ENCODE measurements at places on chromosomes 1 and 21.
A peak's percentile ranks its signal among the peaks of the same experiment; 100 is the strongest.

GRCh38 chr1:54121482-54122134, 31.2 kb downstream of the CDCP2 start:
- DNase-seq, result peak; percentile 42

GRCh38 chr21:42452401-42453223, 43.4 kb downstream of the RSPH1 start:
- no peak for DNase-seq

DNA sequence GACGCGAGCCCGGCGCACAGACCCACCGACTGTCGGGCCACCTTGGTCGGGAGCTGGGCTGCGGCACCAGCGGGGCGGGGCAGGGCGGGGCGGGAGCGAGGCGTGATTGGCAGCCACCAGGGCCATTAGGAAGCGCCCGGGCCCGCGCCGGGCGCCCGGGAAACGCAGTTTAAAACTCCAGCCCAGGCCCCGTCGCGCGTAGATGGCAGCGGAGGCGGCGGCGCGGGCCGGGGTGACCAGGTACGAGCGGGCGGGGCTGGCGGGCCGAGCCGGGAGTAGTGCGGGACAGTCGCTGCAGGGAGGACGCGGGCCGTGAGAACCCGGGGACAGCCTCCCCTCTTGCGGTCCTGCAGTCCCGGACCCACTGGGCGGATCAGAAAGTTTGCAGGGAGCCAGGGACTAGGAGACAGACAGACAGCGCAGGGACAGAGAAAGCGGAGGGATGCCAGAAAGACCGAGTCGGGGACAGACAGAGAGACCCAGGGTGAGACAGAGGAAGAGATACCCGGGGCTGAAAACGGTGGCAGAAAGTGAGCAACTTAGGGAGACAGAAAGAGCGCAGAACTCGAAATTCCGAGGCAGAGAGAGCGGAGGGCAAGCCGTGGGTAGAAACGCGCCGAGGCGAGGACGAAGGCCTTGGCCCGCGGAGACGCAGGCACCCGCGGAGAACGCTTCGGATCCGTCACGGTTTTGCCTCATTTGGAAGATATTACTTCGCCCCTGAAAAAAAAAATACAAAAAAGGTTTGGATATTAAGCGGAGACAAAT, at the start of gene DMBX1:
DMBX1 (plus strand) TSS at position 199 of the 768 bp plus-strand sequence. CDS start 17,175 bp downstream, outside the sequence.
- no peak for DNase-seq

GRCh38 chr1:77406661-77407060, 124.8 kb downstream of the AK5 start:
- DNase-seq, result no peak

DNA sequence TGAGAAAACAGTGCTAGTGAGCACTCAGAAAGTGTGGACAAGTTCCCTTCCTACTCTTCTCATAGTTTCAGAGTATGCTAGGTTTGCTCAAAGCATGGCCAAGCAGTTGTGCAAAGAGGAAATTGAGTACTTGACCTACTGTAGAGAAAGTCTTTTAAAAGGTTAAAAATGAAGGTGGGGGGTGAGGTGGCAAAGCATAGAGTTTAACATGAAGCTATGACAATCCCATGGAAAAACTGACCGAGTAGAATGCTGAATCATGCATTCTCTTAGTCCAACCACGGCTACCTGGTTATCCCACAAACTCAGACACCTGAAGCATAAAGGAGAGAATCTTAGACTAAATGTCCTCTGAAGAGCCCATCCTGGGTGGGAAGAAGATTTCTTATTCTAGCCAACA, 79.9 kb downstream of the PTPN14 start:
- DNase-seq, result no peak

- DNase-seq, result no peak
Measured at GRCh38 chr21:35677298-35677841, 383.0 kb downstream of the SETD4 start.

DNA sequence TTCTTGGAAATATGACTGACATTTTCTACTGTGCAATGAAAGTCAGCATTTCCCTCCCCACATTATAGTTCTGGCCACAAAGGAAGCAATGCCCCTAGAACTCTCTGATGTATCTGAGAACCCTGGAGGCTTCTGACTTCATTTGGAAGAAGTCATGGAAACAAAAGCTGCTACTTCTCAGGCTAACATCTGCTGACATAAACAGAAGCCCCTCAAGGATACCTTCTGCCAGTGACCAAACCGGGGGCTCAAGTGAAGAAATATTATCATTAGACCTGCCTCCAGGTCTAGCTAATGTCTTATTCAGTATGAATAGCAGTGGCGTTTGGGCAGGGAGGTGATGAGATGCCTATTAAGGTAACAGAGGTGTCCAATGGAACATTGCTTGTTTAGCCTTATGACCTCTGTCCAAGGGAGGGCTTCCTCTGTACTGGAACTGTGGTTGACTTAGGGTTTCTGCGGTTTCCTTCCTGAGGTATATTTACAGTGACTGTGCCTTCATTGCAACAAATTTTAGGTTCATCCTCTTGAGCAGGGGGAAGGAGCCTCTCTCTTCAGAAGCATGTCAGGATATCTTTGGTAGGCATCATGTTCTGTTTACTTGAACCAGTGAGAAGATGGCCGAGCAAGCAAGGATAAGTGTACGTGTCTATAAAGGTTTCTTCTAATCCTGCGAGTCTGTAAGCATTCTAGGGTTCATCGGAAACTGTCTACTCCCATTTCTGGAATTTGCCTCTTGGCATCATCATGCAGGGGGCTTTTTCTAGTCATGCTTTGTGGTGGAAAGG, 161.7 kb downstream of the PBX1 start:
- DNase-seq, result no peak

GRCh38 chr1:159803956-159804689, 2.0 kb downstream of the FCRL6 start:
- no peak for DNase-seq

DNA sequence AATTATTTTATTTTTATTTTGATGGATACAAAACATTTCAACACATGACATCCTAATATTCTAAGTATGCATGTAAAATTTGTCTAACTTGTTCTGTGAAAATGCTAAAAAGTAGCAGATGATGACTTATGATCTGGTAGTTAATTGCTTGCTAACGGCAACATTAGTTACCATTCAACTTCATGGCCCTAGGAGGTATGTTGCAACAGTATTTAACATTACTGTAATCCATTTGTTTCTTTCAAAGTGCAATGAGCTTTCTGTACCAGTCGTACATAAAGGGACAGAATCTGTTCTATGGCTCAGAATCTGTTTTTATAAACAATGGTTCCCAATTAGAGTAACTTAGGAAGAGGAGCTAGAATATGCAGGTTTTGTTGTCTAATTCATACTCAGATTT, 91.5 kb upstream of the ZNHIT6 start:
- DNase-seq, result no peak
